ENCODE measurements at places on chromosomes 5 and 9. TPM values are rescaled to one million over a fixed set of nuclear protein-coding genes. Genes with fewer than 3 reads are reported as not detected.

DNA sequence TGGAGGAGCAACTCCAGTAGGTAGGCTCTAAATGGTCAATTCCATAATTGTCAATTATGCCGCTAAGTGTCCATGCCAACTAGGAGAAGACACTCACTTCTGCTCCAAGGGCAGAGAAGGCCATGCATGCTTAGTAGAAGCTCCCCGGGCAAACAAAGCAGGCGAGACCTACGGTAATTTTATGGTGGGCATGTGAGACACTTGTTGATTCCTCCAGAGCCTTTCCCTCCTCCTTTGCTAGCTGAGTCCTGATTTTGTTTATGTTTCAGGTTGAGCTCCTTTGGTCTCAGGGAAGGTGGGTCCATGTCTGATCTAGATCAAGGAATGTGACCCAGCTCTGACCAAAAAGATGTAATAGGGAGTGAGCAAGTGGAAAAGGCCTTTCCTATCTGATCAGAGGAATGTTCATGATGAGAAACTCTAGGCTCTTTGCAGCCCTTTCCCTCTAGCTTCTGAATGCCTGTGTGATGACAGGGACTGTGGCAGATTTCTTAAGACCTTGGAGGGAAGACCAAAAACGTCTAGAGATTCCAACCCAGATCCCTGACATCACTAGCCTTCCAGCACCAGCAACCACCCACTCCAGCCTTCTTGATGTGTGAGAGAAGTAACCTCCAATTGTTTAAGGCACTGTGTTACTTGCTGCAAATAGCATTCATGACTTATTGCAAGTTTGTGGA is 7.7 kb upstream of the CPEB4 start:
- no peak for DNase-seq

DNA sequence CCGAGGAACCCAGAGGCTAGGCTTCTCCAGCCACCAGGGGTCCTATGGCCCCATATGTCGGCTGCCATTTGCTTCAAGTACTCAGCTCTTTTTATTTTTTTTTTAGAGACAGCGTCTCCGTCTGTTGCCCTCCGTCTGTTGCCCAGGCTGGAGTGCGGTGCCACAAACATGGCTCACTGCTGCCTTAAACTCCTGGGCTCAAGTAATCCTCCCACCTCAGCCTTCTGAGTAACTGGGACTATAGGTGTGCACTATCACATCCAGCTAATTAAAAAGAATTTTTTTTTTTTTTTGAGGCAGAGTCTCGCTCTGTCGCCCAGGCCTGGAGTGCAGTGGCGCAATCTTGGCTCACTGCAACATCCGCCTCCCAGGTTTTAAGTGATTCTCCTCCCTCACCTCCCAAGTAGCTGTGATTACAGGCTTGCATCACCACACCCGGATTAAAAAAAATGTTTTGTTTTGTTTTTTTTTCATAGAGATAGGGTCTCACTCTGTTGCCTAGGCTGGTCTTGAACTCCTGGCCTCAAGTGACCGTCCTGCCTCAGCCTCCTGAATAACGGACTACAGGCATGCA is 8.9 kb downstream of the CERCAM start:
- DNase-seq: no peak

- DNase-seq: no peak
Measured at GRCh38 chr5:112411903-112412302, 7.2 kb downstream of the EPB41L4A start.

- DNase-seq: no peak
Measured at GRCh38 chr5:97297704-97298091, 114.7 kb upstream of the RIOK2 start.

- no peak for DNase-seq
Measured at GRCh38 chr5:160129841-160130240, 10.6 kb upstream of the PWWP2A start.

GRCh38 chr5:177089127-177089526 is 2.4 kb downstream of the FGFR4 start:
- DNase-seq: no peak

- no peak for DNase-seq
Measured at GRCh38 chr5:139635606-139636206, 12.4 kb upstream of the CXXC5 start.

DNA sequence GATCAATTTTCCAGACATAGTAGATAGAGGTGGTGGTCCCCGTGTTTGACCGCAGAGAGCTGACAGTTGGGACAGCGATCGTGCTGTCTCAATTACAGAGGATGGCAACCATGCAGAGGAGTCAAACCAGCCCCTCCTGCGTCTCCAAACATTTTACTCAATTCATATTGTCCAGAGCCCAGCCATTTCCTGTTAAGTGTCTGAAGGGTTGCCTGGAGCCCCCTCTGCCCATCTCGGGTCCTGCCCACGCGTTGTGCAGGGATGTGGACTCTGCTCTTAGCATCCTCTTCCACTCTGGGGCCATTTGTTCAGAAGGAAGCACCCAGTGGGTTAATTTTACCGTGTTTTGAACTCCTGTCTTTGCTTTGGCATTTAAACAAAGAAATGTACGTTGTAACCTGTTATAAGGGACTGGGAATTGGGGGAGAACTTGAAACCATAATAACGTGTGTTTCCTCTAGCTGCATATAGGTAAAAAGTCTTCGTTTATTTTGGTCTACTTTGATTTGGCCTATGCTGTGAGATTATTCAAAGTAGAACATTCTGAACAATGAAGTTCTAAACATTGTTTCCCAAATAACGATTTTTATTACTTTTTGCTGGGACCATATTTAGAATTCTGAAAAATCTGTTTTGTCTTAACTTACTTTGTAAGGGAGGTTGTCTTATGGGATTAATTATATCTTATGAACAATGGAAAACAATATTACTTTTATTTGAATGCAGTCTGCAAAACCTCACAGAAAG is 876 bp downstream of the EGFLAM start:
- no peak for DNase-seq

- DNase-seq: no peak
Measured at GRCh38 chr5:144210655-144211054, 40.0 kb downstream of the KCTD16 start.

DNA sequence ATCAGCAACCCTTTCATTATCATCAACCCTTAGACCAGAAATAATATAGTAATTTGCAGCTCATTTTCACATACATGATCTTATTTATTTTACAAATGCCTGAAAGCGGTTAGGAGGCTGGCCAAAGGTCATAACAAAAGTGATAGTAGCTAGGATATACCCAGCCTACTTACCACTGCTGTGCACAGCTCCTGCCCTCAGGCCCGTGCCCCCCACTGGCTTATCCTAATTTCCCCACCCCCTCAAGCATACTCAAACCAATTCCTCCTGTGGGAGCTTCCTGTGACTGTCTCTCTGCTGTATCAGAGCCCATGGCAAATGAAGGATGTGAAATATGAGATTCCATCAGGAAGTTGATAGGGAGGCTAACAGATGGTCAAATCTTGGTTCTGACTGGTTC is 14.8 kb downstream of the FAM219A start:
- DNase-seq: no peak

DNA sequence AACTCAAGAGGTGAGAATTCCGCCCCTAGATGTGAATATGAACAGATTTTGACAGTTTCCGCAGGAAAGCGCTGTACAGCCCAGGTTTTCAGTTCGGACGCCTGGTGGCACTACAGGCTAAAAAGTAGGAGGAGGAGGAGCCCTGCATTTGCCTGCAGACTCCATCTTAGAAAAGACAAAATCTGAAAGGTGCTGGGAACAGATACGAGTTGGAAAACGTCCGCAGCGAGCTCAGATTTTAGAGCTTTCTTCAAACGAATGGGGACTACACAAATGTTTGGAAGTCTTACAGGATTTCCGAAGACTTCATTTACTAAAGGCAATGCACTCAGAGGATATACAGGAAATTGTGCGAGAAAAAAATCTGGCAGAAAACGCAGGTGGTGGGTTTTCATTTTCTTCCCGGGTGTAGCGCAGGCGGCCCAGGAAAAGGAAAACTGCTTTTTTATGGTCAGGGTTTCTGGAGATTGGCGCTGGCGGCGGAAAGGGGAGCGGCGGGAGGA is 9.9 kb upstream of the PCDHB2 start:
- DNase-seq: no peak

GRCh38 chr5:113147101-113147508 is 170.5 kb downstream of the DCP2 start:
- DNase-seq: no peak

DNA sequence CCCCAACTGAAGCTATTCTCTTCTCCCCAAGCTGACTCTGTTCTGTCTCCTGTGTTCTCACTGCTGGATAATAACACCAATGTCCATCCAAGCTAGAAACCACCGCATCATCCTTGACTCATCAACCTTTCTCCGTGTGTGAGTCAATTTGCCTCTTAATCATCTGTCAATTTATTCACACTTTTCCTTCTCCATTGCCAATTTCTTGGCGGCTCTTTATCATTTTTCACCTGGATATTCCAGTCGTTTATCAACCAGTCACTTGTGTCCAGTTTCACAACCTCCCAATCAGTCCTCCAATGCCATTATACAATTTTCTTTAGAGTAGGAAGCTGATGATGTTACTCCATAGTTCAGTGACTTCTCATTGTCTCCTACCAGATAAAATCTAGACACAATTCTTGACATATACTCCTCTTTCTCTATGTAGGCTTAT is 45.4 kb upstream of the LIFR start:
- DNase-seq: peak; percentile 70

DNA sequence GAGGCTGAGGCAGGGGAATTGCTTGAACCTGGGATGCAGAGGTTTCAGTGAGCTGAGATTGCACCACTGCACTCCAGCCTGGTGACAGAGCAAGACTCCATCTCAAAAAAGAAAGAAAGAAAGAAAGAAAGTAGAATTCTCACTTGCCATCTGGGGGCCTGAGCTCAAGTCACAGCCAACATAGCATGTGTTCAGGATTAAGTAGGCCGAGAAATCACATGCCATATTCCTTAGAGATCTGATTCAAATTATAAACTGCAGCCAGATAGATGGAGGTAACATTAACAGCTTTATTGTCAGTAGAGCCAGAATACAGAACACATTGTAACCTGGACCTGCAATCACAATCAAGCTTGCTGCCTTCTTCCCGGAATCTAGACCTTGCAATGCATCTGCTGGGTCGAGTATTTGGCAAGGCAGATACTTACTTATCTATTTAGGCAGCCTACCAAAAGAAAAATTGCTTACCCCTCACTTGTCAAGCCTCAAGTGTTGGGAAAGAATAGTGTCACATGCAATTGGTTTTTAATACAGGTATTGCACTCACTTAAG is 173.7 kb downstream of the CPLANE1 start:
- DNase-seq: no peak

DNA sequence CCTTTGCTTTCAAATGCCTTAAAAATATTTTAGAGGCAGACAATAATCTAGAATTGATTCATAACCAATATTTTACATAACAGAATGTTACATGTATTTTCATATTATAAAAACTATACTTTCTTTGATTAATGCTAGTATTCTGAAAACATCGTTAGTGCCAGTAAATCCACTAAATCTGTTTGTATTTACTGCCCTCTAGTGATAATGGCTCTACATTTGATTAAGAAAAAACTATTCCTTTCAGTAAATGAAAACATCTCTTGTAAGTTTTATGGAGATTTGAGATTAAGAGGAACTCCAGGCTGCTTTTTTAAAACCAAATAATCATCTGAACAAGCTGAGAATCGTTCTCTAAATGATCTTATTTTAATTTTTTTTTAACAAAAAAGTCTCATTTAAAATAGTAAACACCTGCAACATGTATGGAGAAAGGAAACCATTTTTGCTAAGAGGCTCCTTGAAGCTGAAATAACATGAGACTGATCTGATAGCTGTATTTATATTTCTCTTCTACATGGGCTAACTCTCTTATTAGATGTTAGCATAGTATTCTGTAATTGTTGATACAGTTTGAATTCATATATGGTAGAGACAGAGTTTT is 424.7 kb downstream of the RAB3C start:
- no peak for DNase-seq

- DNase-seq: peak; percentile 56
Measured at GRCh38 chr5:138468966-138469539, 3.8 kb downstream of the EGR1 start.

DNA sequence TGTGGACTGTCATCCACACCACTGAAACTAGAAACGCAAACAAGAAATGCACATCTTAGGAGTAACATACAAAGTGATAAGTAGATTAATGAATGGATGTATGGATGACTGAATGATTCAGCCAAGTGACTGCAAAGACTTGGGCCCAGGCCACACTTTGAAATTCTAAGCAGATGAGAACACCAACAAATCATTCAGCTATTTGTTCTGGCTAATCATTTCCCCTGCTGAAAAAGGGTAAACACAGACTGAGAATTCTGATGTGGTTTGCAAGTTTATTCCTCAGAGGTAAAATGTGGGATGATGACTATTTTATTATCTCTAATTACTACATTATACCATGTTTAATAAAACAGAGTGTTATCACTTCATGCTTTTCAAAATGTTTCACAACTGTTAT is 163.2 kb upstream of the ADAMTS16 start:
- DNase-seq: peak; percentile 86

DNA sequence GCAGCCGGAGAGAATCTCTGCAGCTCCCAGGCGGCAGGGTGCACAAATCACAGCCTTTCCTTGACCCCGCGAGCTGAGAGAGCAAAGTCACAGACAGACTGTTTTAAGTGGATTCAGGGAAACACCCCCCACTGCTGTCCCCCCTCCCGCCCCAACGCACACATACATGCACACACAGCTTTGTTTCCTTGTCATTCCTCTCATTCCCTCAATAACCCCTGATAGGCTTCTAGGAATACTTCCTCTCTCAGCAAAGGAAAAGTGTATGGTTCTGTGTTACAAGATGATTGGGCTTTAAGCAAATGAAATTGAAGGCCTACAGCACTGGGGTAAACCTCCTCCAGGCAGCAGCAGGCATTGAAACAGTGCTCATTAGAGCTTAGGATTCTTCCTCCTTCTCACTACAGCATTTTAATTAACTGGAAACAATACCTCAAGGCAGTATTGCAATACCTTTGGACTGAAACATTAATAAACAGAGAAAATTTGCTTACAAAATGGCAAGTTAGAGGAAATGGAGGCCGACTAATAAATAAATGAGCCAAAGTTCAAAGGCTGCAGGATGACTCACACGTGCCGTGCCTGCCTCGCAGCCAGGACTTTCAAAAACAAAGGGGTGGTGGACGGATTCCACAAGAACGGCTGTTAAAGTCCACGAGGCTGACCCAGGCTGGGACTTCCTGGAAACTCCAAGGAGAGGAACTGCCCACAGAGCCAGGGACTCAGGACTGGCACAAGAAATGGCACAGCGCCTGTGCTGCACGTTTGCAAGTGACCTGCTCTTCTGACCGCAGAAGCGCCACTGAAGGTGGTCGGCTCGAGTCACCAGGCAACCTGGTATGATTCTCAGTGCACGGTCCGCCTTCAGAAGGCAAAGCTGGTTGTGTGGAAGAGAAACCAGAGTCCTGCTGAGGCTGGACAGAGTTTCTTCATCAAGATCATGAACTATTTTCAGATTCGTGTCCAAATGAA is 236.2 kb downstream of the SYK start:
- peak; percentile 76 for DNase-seq

Gene FREM1
- 0.22 TPM for total RNA-seq

Gene PARP8
- total RNA-seq: 8.8 TPM

Gene GPR21
- total RNA-seq: not detected

Gene HSPB3
- total RNA-seq: not detected

Gene HRH2
- 0.29 TPM for total RNA-seq

Gene CCDC192
- not detected for total RNA-seq

Gene DOCK8
- total RNA-seq: 0.51 TPM

Gene FOXD4
- 0.07 TPM for total RNA-seq

Gene PGM5
- not detected for total RNA-seq

Gene TSC1
- total RNA-seq: 22.0 TPM

Gene PPP1R26
- 26.3 TPM for total RNA-seq

Gene OR13C9
- total RNA-seq: not detected

All from epithelial cell of proximal tubule (primary cell).